ENCODE measurements at places on chromosomes 7 and 10. TPM values are rescaled to one million over a fixed set of nuclear protein-coding genes. Genes with fewer than 3 reads are reported as not detected.

The H2BK1 gene
- total RNA-seq: not detected

The MSANTD7 gene
- 12.0 TPM for total RNA-seq

The GDF2 gene
- total RNA-seq: not detected

The PON1 gene
- not detected for total RNA-seq

The MEPCE gene
- 29.6 TPM for total RNA-seq

The TMEM213 gene
- not detected for total RNA-seq

The PDK4 gene
- total RNA-seq: 0.47 TPM

The IDI2 gene
- not detected for total RNA-seq

The SPDYE3 gene
- not detected for total RNA-seq

The HOXA4 gene
- 0.47 TPM for total RNA-seq

The LRRC17 gene
- 381 TPM for total RNA-seq

The FBXO24 gene
- 0.47 TPM for total RNA-seq

The TAF6 gene
- 23.8 TPM for total RNA-seq

The AGAP9 gene
- 4.1 TPM for total RNA-seq

The LAMB1 gene
- total RNA-seq: 684 TPM

The ITPRIP gene
- 8.7 TPM for total RNA-seq

The ADAM22 gene
- 0.47 TPM for total RNA-seq

Data from bronchial smooth muscle cell (primary cell).